ENCODE measurements at places on chromosomes 2 and 18.

GRCh38 chr2:201208563-201209252, 25.8 kb downstream of the CASP10 start:
- DNase-seq = no peak

- DNase-seq = no peak
Observed at GRCh38 chr2:37232131-37232933, 874 bp downstream of the NDUFAF7 start.

DNA sequence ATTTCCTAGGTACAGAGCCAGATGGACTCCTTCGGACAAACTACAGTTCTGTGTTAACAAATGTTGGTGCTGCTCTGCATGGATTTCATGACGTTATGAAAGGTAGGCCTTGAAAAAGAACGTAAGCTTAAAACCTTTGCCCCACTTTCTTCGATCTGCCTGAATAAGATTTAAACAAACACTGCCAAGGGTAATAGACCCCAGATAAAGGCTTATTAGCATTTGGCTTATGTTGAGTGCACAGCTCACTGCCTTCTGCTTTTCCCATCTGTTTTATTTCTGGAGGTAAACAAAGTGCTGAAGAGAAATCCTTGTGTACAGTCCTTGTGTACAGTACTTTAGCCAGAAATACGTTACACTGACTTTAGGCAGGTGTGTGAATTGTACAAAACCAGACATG, 50.0 kb upstream of the STON1 start:
- DNase-seq = no peak

DNA sequence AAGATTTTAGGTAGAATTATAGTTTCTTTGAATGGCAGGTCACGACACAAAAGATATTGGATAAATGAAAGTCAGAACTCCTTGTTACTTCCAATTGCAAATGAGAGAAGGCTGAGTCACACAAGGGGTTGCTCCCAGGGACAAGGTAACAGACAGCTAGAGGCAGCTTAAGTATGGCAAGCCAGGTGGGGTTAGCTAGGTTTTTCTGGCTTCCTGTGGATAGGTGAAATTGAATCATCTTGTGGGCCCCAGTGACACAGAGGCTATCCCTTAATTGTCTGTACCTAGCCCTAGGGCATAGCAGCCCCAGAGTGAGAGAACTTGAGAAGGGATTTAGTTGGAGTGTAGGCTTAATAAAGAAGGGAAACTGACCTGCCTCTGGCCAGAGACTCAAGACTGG, 407.7 kb upstream of the SLC8A1 start:
- DNase-seq = no peak

- no peak for DNase-seq
Observed at GRCh38 chr2:227127201-227127600, 36.8 kb downstream of the COL4A4 start.

DNA sequence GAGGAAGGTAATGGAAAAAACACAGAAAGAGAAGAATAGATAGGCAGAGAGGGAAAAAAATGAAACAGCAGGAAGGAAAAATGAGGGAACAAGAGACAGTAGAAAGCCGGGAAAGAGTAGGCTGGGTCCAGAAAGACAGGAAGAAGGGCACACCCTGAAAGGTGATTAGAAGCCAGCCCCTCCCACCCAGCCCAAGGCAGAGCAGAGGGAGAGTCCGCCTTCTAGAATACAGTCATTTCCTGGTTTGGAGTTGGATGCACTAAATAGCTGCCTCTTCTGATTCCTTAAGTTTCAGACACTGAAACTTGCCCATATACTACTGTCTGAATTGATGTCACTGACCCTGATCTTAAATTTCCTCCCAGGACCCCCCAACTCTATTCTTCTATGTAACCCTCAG, 17.9 kb upstream of the DSG3 start:
- no peak for DNase-seq

- peak; percentile 85 for DNase-seq
Observed at GRCh38 chr2:54838585-54839035, 115.1 kb downstream of the EML6 start.

DNA sequence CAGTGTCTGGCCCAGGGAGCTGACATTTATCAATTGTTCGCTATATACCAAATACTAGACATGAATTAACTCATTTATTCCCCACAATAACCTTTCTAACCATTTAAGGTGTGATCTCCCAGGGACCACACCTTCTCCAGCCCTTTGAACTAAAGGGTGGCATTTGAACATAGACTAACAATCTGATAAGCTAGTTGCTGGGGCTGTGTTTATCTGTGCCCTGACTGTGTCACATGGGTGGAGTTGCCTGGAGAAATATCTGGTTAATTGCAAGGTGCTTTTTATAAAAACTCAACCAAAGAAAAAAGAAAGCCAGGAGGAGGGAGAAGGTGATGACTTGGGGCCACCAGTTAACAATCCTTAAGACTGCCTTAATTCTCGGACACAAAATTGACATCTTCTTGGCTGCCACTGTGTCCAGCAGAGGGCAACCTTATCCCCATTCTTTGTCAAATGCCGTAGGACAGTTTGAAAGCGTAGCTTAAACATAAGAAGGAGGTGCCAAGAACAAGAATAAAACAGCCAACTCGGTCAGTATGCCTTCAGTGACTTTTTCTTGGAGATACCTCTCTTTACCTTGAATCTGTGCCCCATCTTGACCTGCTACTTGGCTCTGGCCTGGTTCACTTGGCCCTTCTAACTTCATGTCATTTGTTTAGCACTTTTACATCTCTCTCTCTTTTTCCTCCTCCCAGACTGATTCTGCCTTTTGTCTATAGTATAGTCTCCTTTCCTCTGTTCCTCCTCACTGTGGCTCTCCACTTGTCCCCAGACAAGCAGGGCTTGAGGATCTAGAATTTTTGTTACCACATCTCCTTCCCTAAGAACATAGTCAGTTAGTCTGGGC, 183.4 kb downstream of the MYO3B start:
- DNase-seq = no peak

GRCh38 chr2:237702441-237703391, 75.3 kb downstream of the LRRFIP1 start:
- DNase-seq = no peak

DNA sequence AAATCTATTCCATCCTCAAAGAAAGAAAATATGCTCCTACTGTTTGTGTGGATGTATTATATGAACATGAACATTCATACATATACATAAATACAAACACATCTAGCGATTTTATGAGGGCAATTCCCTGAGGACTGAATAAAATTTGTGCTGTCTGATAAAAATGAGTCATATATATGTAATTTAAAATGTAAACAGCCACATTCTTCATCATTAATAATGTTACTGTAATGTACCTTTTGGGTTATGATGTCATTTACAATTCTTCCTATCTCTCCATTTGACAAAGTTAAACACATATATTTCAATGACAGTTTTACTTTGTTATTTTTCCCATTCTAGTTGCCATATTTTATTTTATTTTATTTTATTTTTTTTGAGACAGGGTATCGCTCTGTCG, 91.3 kb upstream of the ZFP36L2 start:
- DNase-seq = no peak

DNA sequence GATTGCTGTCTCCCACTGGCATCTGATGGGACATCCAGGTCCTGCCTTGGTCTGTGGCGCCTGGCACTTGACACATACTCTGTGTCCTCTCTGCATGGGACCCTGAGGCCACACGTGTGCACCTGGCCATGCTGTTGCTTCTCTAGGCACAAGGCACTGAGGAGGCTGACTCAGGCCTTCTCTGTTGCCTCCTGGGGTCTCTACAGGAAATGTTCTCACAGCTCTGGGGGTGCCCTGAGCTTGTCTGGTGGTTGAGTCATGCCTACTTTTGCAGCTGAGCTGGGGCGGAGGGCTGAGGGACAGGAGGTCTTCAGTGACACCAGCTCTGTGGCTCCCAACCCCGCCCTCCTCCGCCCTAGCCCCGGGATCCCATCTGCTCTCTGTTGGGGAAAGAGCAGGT, 207.0 kb upstream of the HS6ST1 start:
- no peak for DNase-seq

DNA sequence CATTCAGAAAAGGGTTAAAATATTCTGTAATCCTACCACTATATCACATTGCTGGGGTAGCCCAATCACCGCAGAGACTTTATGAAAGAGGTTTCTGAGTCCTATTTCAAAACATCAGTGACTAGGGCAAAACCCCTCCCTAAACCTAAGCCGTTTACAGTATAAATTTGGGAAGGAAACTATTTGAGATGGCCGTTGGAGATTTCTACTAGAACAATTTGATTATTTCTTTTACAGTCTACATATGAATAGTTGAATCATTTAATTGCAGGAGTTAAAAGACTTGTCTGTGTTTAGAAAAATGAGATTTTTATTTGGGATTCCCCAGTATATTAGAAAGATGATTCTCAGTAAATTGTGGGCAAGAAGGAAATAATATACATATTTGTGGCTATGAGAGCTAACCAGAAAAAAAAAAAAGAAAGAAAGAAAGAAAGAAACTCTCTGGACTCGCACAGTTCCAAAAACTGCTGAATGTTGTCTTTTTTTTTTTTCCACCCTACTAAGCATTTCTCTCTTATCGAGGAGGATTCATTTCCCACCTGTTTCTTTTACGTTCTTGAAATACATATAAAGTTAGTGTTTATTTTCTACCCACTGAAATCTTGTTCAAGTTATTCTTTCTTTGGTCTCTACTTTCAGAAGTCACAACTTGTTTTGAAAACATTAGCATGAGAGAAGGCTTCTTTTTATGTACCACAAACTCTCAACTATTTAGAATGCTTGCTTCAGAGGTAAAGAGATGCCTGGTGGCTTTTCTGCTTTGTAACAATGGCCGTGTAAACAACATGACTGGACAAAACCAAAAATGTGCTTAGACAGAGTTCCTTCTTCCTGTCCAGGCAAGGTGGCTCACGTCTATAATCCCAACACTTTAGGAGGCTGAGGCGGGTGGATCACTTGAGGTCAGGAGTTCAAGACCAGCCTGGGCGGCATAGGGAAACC, 65.9 kb downstream of the BCL2 start:
- no peak for DNase-seq

GRCh38 chr2:98576666-98577312, 31.5 kb downstream of the COA5 start:
- DNase-seq = no peak

DNA sequence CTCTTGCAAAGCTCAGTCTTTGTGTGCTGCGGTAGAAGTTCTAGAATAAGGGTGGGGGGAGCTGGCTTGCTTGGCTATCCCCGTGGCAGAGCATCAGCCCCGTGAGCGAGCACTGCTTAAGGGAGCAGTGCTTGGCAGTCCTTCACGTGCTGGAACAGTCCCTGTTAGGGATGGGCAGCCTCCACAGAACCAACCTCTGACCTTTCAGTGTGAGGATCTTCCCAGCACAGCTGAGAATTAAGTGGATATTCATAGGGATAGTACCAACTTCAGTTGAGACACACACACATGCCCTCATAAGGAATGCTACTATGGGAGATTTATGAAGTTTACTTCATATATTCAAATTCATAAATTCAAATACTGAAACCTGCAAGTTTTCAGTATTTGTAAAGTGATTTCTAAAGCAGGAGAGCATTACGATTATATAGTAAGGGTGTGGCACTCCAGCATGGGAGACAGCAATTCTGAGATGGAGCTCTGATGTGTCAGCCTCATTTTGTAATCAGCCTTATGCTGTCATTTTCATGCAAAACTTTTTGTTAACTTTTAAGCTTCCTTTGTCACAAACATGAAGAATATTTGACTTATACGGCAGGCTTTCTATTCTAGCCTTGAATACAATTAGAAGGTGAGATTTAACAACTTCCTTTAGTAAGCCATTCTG, 39.5 kb downstream of the ATP9B start:
- DNase-seq = no peak

DNA sequence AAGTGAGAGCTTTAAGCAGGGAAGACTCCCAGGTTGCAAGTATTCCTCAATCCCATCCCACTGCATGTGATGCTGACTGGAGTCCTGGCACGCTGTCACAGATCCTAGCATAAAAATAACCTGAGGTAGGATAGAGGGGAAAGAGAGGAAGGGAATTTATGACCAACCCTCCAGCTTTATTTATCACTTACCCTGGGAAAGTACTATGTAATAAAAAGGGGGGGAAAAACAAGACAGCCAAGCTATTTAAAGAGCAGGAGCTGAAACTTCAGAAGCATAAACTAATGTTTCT, 122.2 kb downstream of the SLC8A1 start:
- no peak for DNase-seq

DNA sequence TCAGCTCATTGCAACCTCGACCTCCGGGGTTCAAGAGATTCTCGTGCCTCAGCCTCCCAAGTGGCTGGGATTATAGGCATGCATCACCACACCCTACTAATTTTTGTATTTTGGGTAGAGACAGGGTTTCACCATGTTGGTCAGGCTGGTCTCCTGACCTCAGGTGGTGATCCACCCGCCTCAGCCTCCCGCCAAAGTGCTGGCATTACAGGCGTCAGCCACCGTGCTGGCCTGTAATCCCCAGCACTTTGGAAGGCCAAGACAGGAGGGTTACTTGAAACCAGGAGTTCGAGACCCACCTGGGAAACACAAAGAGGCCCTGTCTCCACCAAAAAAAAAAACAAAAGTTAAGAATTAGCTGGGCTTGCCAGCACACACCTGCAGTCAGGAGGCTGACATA, 18.5 kb downstream of the USP34 start:
- DNase-seq = no peak

DNA sequence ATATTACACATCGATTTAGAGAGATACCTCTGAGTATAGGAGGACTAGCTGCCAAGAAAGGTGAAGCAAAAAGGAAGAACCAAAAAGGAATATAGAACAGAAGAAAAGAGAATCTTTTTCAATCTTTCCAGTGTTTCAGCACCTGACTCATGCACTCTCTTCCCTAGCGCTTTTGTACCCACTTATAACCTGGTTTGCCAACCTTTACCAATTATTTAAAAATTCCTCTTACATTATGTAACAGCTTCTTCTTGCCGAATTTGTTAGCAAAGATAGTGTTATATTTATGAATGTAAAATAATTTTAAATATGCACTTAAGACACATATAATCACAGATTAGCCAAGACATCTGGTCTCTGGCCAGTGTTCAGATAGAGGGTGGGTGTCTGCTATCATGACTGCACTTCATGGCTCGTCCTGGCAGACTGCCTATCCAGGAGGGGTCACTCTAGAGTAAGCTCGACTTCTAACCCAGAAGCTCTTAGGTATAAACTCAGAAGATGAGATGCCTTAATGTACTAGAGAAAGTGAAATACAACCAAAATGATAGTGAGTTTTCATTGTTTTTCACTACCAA, 122.9 kb downstream of the ATAD2B start:
- no peak for DNase-seq

DNA sequence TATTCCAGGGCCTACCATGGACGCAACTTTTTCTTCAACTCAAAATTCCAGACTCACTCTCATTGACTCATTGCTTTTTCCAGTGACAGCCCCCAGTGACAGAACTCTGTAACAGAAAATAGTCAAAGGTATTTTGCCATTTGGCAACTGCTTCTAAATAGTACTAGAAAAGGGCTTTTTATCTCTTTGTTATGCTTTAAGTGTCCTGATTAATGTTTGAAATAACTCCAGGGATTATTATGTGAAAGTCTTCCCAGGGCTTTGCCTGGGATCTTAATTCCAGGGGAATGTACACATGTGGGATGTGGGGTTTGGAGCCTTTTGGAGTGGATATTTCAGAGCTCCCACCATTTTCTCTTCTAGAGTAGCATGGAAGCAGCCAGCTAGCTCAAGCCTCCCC, 198.8 kb downstream of the KCNS3 start:
- DNase-seq = no peak

GRCh38 chr18:57258131-57258777, 94.1 kb upstream of the ST8SIA3 start:
- DNase-seq = no peak

All from SHP77 treated with DMSO at 0.1 percent for 48 hours (cell line).